ENCODE measurements at places on chromosomes 1 and 21.

DNA sequence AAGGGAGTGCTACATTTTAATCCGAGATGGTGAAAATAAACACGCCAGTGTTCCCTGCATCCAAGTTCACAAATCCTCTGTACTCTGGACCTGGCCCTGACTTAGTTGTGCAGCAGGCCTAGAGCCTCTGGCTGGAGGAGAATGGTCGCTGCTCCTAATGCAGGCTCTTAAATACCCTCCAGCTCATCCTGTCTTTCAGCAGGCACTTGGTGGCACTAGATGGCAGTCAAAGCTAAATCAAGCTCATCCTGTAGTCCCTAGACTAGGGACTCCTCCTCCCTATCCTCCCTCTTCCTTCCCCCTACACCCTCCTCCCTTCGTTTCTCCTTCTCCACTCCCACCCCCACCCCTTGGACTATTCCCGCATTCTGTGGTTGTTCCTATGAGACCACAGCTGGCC, 41.6 kb upstream of the MTR start:
- peak; percentile 13 for DNase-seq

- DNase-seq = no peak
Measured at GRCh38 chr21:43268804-43269186, 100.0 kb downstream of the CRYAA start.

- DNase-seq = no peak
Measured at GRCh38 chr1:180982422-180982821, 40.2 kb downstream of the STX6 start.

GRCh38 chr1:91804546-91805023, 81.4 kb downstream of the TGFBR3 start:
- DNase-seq = no peak

DNA sequence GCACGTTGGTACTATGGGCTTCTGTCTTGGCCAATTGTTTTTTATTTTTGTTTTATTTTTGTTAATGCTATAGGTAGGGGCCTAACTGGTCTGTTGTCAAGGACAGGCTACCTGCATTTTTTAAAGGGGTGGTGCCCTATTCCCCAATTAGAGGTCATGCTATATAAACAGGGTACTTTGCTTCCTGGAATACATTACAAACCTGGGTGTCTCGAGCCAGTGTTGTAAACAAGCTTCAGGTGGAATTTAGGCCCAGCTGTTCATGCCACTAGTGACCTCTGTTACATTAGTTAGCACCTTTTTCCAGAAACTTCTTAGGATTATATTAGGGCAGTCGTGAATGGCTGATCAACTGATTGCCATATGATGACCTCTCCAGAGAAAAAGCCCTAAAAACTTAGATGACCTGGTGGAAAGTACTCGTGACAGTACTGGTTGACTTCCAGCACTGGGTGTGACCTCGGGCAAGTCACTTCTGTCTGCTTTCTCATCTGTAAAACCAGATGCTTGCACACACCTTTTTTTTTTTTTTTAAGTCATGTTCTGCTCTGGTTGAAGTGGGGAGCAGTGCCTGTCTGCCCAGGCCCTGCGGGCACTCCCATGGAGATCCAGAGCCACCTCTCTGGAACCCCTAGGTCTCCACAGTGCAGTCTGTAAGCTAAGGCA, 46.5 kb downstream of the ELK4 start:
- no peak for DNase-seq

DNA sequence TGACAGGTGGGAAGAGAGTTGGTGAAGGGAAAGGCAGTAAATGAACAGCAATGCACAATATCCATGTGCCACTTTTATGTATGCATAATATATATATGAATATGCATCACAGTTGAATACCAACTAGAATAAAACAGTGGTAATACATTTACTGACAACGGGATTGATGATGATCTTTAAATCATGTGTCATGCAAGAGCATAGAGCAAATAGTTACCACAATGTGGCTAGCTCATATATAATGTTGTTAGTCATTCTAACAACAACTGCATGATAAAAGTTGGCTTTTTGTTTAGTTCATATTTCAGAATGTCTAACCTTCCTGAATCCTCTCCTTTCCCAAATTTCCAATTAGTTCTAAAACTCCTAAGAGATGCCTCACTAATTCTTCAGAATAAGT, 46.4 kb downstream of the GORAB start:
- DNase-seq = no peak

DNA sequence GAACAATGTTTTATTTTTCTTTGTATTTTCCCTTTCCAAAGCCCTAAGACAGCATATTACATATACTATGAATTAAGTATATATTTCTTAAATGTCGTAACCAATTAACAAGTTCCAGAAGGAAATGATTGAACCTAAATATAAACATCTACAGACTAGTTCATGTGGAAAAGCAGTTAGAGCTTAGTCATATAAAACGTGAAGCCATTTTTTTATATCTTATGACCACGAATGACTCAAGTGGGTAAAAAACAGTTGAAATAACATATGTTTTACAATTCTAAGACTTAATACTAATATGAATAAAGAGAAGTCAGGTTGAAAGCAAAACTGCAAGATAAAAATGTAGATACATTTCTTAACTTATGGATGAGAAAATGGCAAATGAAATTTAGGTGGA, 307.3 kb downstream of the BRINP3 start:
- DNase-seq = no peak

DNA sequence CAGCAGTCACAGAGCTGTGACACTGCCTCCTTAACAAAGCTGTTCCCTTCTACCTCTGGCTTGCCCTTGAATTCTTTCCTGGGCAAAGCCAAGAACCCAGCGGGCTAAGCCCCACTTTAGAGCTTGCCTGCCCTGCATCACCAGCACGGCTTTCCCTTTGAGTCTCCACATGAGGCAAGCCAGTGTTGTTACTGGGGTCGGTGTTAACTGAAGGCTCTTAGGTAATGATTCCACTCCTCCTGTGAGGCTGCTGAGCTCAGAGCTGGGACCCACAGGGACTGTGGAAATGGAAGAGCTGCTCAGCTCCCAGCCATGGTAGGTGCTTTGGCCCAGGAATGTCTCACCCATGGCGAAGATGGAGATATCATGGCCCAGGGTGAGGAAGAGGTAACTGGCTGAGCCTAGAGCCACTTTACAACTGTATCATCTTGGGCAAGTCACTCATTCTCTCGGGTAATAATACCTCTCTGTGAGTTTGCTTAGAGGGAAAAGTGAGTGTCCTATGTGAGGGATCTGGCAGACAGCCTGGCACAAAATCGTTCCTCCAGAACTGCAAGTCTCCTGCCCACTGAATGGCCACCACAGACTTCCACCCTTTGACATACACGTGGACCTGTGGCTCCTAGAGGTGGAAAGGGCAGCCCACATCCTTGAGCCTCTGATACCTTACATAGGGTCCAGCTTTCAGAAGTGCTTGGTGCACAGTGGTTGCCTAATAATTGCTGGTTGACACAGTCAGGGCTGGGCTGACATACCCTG, 654.1 kb downstream of the PTPRU start:
- DNase-seq = no peak

GRCh38 chr1:78624035-78624434, 3.8 kb downstream of the IFI44L start:
- DNase-seq = no peak

GRCh38 chr1:47643306-47644211, 205.7 kb downstream of the FOXD2 start:
- no peak for DNase-seq

- DNase-seq = no peak
Measured at GRCh38 chr1:55712148-55712547, 497.0 kb upstream of the USP24 start.

- no peak for DNase-seq
Measured at GRCh38 chr1:5971471-5972197, 20.6 kb downstream of the NPHP4 start.

GRCh38 chr21:34973685-34974084, 75.4 kb downstream of the RUNX1 start:
- DNase-seq = no peak

GRCh38 chr1:201016211-201016651, 7.3 kb downstream of the KIF21B start:
- no peak for DNase-seq

DNA sequence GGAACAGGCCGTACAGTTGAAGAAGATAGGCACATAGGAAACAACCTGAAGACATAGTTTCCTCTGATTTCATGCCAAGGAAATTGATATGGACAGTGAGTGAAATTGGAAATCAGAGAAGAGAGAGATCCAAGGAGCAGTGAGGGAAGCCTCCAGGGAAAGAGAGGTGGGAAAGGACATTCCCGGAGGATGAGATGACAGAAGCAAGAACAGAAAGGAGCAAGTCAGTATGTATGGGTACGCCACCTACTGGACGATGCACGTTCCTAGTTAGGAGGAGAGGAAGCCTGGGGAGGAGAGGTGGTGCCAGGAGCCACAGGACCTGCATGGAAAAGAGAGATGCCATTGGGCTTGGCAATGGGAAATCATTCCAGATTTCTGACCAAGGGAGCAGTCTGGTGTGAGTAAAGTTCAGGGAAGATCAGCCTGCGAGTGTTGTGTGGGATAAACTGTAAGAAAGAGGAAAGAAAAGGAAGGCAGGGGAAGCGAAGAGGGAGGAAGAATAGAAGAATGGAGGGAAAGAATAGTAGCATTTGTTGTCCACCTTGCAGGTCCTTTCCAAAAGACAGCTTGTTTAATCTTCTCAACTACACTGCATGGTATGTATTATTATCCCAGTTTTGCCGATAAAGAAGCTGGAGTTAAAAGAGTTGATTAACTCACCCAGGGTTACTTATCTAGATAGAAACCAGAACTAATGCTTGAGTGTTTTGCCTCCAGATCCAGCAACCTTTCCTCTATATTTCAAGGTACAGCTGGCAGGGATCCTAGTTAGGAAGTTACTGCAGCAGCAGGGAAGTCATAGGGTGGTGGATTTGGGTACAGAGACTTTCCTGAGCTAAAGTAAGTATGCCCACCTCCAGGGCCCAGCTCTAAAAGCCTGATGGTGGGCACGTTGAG, 27.4 kb downstream of the C1orf116 start:
- peak; percentile 44 for DNase-seq

DNA sequence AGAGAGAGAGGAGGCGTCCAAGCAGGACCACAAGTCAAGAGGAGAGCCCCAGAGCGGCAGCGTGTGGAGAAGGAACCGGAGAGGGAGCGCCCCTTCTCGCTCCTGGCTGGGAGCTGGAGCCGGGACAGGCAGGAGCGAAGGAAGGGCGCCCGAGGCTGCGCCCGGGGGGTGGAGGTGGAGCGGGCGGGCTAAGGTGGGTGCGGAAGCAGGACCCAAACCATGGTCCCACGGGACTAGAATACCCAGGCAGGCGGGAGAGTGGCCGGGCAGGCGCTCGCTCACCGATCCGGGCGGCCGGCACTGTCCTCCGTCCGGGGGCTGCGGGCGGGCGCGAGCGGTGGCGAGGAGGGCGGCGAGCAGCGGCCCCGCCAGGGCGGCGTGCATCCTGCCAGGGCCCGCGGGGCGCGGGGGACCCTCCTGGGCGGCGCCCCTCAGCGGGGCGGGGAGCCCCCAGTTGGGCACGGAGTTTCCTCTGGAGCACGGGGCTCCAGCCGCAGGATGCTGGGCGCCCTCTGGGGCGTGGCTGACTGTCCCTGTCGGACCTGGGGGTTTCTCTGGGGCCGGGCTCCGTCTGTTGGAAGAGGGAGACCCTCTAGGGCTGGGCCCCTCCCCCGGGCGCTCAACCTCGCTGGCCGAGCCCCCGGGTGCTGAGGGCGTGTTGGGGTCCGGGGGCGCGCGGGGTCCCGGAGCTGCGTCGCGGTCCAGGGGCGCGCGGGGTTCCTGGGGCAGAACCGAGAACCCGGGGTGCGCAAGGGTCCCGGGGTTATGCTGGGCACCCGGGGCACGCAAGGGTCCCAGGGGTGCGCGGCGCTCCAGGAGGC, 569 bp downstream of the TRABD2B start:
- DNase-seq = no peak

GRCh38 chr1:27686223-27686990, 14.4 kb upstream of the IFI6 start:
- DNase-seq = no peak

All from NCI-H774 (cell line).